Left lobe of liver (tissue), 2 donors: ENCODE measurements at places on chromosomes 5 and 9.

DNA sequence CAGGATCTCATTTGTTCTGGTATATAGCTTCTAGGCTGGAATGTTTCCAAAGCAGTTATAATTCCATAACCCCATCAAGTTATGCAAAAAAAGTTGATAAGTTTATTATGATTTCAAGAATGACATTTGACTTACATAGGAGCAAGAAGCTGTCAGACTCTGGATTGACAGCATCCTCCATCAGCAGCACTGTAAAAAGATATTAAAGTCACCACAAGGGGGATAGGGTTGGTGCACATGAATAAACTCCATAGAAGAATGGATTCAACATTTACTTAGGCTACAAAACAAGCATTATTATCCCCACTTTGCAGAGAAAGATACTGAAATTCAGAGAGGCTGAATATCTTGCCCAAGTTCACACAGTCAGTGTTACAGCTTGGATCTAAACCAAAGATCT, 208.9 kb upstream of the SLC30A5 start:
- DNase-seq = no peak

DNA sequence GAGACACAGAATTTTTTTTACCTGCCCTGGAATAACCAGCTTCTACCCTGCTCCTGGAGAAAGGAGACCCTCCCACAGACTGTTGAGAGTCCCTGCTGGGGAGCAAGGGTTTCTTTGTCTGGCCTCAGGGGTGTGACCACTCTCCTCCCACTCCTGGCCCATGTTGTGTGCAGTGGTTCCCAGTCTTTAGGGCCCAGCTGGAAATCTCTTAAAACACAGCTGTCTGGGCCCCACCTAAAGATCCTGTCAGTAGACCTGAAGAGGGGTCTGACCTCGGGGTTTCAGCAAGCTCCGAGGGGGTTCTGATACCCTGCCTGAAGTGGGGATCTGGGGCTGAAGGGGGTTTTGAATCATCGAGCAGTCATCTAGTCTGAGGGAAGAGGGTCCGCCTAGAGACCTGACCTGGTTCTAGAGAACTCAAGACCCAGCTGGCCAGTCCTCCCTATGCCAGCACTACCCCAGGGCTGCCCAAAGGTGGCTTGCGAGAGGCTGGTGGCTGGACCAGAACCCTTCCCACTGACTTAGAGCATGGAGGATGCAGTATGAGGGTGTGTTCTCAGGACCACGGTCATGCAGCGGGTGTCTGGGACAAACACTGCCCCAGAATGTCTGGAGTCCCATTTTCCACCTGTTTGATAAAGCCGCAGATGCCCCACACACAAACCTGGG, 8.1 kb upstream of the UNC5A start:
- DNase-seq = no peak

DNA sequence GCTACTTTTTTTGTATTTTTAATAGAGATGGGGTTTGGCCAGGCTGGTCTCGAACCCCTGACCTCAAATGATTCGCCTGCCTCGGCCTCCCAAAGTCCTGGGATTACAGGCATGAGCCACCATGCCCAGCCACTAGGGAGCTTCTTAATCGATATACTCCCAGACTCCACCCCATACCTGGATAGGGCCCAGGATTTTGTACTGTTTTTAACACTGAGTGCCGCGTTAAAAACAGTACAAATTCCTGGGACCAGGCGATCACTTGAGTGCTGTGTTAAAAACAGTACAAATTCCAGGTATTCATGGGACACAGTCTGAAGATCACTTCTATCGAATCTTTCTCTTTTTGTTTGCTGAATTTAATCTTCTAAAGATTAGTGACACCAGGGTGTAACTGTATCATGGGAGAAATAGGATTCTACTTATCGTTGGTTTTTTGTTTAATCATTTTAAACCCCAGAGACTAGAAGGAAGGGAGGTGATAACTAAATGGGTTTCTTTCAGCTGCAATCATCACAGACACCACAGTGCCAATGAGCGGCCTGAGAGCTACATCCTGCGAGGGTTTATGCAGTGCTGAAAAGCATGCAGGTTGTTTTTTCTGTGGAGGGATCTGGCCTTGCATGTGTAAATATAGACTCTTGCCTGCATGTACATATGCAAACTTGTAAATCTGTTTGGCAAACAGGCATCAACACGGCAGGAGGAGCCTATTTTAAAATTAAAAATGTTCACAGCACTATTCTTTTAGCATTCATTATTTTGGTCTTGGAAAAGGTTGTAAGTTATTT, 303.8 kb upstream of the WWC1 start:
- no peak for DNase-seq

DNA sequence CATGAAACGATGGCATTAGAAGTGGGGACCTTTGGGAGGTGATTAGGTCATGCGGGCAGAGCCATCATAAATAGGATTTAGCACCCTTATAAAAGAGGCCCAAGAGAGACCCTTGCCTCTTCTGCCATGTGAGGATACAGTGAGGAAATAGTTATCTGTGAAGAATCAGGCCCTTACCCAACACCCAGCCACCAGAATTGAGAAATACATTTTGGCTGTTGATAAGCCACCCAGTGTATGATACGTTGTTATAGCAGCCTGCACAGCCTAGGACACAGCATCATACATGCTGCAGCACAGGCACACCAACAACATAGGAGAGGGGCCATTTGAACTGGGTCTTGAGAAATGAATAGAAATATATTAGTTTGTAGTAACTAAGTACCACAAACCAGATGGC, 8.0 kb upstream of the MAMDC2 start:
- DNase-seq = no peak

- no peak for DNase-seq
Measured at GRCh38 chr9:69178583-69179011, 4.5 kb downstream of the TJP2 start.

DNA sequence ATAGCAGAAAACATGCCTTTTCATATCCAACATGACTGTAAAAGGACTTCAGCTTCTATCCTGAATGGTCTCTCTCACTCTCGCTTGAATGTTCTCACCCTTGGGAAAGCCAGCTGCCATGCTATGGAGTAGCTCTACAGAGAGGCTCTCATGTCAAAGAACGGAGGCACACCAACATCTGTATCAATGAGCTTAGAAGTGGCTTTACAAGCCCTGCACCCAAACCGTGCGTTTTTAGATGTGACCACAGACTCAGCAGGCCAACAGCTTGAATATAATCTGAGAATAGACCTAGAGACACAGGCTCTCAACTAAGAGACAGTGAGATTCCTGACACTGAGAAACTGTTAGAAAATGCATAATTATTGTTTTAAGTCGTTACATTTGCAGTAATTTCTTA, 1231.6 kb upstream of the CDH9 start:
- no peak for DNase-seq

DNA sequence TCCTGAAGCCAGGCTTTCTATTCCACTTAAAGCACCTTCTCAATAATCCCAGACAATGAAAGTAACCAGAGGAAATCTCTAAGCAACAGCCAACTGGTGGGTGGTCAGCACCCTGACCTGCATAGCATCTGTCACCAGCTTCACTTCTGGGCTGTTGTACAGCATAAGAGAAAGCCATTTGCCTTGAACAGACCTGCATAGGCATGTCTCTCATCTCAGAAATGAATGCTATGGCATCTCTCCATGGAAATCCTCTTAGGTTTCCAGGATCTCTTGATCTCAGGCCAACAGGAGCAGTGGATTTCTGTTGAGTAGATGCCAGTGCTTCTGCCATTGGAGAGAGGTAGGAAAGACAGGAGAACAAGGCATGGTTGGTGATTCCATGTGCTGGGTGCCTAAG, 213.6 kb downstream of the GRIA1 start:
- DNase-seq = no peak

DNA sequence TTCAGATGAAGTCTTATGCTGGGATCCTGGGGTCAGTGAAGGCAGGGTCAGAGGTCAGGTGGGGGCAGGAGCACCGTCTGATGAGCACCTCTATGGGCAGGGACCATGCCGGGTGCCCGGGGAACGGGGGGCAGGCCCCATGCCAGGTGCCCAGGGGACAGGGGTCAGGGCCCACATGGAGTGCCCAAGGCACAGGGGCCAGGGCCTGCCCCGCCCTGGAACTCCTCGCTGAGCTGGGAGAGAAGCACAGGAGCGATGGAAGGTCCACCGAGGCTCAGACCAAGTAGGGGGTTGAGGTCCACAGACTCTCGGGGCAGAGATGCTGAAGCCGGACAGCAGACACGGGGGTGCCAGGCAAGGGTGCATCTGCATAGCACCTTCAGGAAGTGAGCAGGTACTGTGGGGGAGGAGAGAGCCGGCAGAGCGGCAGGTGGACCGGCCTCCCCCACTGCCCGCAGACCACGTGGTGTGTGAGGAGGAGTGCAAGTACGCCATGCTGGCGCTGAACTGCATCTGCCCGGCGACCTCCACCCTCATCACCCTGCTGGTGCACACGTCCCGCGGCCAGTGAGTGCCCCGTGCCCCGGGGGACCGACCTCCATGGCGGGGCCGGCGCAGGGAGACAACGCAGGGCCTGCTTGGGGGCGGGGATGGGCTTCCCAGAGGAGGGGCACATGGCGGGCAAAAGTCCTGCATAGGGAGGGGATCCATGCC, 67.7 kb downstream of the KCNT1 start:
- DNase-seq = no peak

DNA sequence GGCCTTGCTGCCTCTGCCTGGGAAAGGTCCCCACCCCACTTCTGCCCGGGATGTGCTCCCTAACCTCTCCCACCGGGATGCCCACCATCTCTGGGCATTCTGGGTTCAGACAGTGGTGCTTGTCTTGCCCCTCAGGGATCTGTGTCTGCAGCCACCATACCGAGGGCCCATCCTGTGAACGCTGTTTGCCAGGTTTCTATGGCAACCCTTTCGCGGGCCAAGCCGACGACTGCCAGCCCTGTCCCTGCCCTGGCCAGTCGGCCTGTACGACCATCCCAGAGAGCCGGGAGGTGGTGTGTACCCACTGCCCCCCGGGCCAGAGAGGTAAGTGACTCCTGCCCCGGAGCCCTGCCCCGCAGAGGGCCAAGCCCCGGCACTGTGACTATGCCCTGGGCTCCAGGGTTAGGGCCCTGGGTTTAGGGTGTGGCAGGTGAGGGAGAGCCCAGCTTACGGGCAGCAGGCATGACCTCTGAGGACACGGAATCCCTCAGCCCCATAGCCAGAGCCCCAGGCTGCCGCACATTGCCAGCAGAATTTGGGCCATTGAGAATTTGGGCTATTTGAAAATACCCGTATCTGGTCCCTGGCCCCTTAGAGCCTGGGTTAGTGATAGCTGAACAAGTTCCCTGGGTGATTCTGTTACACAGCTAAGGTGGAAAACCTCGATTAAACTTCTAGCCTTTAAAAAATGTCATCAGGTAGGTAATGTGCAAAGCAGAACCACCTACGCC, 35.3 kb upstream of the AIF1L start:
- no peak for DNase-seq

- no peak for DNase-seq
Measured at GRCh38 chr5:129177451-129177850, 82.9 kb downstream of the ISOC1 start.

DNA sequence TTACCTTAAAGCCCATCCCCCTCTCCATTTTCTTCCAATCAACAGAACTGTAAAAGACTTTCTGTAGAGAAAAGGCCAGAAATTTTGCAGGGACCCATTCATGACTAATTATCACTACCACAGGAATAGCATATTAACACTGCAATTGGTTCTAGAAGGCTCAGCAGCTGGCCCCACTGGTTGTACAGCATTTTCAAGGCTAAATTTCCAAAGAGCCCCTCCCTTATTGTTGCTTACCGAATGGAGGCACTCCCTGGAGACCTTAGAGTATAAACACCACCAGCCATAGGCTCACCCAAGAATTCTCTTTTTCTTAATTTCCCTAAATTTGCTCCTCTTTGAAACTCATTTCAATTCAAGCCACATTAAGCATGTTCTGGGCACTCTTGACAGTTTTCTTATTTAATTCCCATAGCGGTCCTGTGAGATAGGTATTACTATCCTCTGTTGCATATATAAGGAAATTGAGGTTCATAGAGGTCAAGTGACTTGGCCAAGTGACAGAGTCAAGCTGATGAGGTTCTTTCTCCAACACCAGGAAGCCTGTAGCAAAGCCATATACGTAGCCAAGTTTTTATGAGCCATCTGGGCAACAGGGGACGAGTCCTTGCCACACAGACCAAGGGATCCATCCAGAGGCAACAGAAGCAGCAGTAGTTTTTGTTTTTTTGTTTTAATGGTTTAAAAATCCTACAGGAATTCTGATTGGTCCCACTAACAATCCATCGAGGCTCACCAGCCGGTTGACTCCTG, 83.9 kb upstream of the NR5A1 start:
- DNase-seq = no peak

DNA sequence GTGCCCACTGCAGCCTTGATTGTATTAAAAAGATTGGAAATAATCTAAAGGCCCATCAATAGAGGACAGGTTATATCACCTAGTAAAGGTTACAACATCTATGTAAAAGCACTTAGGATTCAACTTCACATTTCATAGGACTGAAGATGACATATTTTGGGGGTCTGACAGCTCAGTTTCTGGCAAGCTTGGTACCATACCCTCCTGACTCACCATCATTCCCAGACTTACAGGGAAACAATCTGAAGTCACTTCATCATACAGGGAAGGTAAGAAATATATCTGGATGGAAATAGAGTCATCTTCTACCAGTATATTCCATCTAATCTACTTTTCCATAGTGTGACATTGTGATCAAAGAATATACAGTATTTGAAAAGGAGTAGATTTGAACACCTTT, 28.8 kb upstream of the DAB2 start:
- no peak for DNase-seq

DNA sequence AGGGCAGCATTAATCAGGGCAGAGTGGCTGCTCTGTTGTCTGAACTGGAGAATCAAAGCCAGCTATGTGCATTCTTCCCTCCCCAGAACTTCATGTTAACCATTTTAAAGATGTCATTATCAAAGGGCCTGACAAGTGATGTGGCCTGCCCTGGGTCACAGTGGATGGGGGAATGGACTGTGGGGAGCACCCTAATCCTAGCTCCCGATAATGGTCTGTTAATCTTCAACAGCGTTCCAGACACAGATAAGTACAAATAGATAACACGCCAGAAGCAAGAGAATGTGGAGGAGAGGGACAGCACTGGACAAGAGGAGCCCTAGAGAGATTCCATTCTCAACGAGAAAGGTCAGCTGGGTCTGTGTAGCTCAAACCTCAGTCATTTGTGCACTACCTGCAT, 77.5 kb downstream of the DPYSL3 start:
- no peak for DNase-seq

GRCh38 chr5:93585041-93585766, 2.2 kb downstream of the NR2F1 start:
- DNase-seq = no peak

- DNase-seq = no peak
Measured at GRCh38 chr5:176716320-176716719, 69.0 kb downstream of the TSPAN17 start.

DNA sequence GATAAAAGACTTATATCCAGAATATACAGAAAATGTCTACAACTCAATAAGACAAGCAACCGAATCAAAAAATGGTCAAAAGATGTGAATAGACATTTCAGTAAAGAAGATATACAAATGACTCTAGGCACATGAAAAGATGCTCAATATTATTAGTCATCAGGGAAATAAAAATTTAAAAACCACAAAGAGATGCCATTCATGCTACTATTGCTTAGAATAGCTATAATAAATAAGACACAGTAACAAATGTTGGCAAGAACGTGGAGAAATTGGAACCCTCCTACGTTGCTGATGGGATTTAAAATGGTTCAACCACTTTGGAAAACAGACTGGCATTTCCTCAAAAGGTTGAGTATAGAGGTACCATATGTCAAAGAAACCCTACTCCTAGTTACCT, 39.8 kb downstream of the POLK start:
- DNase-seq = no peak

- DNase-seq = no peak
Measured at GRCh38 chr5:95715799-95716461, 15.2 kb upstream of the RHOBTB3 start.

- DNase-seq = no peak
Measured at GRCh38 chr9:112900488-112900887, 9.8 kb upstream of the SLC46A2 start.
